ENCODE measurements at places on chromosomes 5 and 9. TPM values are rescaled to one million over a fixed set of nuclear protein-coding genes. Genes with fewer than 3 reads are reported as not detected.

- no peak for DNase-seq
These were observed 1.6 kb downstream of the CENPP start for GRCh38 chr9:92327283-92327850.

Gene TRIM36
- total RNA-seq = 0.36 TPM

DNA sequence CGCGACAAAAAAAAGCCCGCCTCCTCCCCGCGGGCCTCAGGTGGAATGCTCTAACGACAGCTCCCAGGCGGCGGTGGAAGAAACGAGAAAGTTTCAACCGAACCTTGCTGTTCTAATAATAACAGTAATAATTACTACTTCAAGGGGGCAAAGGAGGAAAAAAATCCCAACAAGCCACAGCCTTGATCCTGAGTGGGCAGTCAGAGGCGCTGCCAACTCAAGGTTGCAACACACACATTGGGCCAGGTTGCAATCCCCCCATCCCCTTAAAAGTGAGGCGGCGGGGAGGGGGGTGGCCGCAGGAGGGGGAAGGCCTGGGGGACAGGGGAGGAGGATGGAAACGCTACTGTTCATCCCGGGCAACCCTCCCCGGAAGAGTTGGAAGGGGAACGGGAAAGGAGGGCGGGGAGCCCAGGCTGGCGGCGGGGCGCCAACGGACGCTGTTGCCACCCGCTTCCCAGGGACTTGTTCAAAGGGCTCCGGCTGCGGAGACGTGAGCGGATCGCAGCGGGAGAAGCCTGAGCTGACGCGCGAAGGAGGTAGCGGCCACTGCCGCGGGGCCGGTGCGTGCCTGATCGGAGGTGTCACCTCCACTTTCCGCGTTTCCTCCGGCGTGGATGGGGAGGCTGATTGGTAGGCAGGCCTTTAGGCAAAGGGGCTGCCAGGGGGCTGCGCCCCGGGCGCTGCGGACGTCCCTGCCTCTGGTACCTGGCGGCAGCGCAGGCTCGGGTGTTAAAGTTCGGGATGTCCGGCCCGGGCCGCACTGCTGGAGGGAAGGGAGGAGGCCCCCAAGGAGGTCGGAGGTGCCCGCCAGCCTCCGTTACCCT lies 647 bp downstream of the SMARCA2 start:
- peak; percentile 33 for DNase-seq

Gene TIMD4
- total RNA-seq = not detected

- no peak for DNase-seq
These were observed 5.7 kb upstream of the BRD3 start for GRCh38 chr9:134073500-134073899.

GRCh38 chr9:32968101-32969011 lies 33.1 kb downstream of the APTX start:
- DNase-seq = peak; percentile 71

Gene PNPLA7
- 5.4 TPM for total RNA-seq

- DNase-seq = peak; percentile 5
These were observed 777 bp downstream of the ENDOG start for GRCh38 chr9:128818839-128819715.

Gene VCAN
- 1,493 TPM for total RNA-seq

GRCh38 chr9:80885894-80886293 lies 803.5 kb downstream of the TLE1 start:
- peak; percentile 12 for DNase-seq

Gene SEC16A
- total RNA-seq = 23.8 TPM

Gene ABITRAM
- 16.3 TPM for total RNA-seq

DNA sequence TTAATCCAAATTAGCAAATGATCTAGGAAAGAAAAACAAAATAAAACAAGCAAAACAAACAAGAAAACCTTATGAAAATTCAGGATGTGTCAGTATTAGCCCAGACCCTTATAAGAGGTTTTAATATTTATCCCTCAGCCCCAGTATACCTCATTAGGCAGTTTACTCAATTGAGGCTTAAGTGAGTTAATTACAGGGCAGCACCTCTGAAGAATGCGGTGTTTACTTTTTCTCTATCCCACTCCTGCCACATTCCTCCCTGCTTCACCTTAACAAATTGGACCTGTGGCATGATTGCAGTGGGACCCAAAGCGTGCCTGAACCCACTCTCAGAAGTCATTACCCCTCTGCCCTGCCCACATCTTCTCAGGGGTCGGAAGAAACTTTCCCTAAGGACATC lies 67.1 kb downstream of the SIL1 start:
- no peak for DNase-seq

Gene PHF24
- 0.16 TPM for total RNA-seq

- no peak for DNase-seq
These were observed 7.2 kb downstream of the NINJ1 start for GRCh38 chr9:93126825-93127368.

GRCh38 chr9:34635556-34635955 lies 2.0 kb downstream of the SIGMAR1 start:
- DNase-seq = no peak

Gene FAT2
- total RNA-seq = 0.08 TPM

GRCh38 chr5:147734894-147735293 lies 47.6 kb downstream of the JAKMIP2 start:
- no peak for DNase-seq

GRCh38 chr9:99660191-99660636 lies 161.5 kb upstream of the NR4A3 start:
- no peak for DNase-seq

Gene NUDT12
- total RNA-seq = 16.8 TPM

- peak; percentile 1 for DNase-seq
These were observed 53.2 kb upstream of the TMEM171 start for GRCh38 chr5:73067213-73067612.

Gene SLC36A2
- total RNA-seq = not detected

DNA sequence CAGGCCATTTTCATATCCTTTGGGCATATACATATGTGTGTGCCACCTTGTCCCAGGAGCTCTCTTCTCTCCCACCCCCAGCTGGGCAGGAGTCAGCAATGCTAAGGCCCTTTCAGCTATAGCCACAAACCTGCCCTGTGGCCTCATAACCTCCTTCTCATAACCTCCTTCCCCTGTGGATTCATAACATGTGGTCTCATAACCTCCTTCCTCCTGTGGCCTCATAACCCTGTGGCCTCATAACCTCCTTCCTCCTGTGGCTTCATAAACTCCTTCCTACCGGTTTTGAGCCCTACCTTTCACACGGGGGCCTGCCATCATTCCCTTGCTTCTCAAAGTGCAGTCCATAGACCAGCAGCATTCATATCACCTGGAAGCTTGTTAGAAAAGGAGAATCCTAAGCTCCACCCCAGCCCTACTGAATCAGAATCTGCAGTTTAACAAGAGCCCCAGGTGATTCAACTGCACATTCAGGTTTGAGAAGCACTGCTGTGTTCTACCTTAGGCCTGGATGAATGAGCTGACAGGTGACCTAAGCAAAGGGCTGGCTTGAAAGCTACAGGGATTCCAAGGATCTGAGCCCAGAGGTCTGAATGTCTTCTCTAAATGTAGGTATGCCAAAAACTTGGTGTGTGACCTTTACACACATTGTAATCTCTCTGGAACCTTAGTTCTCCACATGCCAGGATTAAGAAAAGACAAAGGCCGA lies 41.9 kb upstream of the PLPP6 start:
- no peak for DNase-seq

DNA sequence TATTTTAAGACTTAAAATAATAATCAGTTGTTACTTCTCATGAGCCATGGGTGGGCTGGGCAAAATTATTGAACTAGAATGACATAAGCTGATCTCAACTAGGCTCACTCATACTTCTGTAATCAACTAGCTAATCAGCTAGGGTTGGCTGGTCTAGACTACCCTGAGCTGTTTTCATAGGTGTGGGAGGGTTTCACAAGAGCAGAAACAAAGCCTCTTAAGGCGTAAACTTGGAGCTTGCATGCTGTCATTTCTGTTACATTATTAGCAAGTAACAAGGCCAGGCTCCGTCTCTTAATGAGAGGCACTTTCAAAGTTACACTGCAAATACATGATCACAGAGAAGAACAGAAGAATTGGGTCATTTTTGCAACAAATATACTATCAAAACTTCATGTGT lies 57.2 kb upstream of the GHR start:
- no peak for DNase-seq

Gene UBAP2
- total RNA-seq = 68.7 TPM

DNA sequence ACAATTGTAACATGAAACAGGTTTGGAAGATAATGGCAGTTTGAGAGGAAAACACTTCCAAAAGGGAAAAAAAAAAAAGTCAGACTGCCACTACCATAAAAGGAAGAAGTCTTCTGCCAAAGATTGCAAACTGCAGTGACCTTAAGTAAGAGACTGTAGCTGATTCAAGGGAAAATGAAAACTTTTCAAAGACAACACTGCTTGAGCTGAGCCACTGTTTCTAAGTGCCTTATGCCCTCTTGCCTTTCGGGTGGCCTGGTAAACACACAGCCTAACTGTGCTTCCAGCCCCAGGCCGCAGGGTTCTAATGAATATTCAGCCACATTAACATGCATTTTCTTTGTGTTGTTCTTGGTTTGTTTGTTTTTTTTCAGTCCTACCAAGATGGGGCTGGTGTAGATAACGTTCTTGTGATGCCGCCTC lies 354.6 kb downstream of the BNC2 start:
- peak; percentile 84 for DNase-seq

GRCh38 chr9:4371108-4371507 lies 71.2 kb upstream of the GLIS3 start:
- peak; percentile 92 for DNase-seq

Gene SAPCD2
- 0.41 TPM for total RNA-seq

Gene SLC34A1
- total RNA-seq = not detected

Gene N4BP3
- total RNA-seq = 0.18 TPM

Gene NSD1
- 136 TPM for total RNA-seq

Gene LAMC3
- total RNA-seq = 0.08 TPM

Gene QRFP
- total RNA-seq = not detected

GRCh38 chr9:13971415-13971814 lies 342.5 kb downstream of the NFIB start:
- DNase-seq = no peak

DNA sequence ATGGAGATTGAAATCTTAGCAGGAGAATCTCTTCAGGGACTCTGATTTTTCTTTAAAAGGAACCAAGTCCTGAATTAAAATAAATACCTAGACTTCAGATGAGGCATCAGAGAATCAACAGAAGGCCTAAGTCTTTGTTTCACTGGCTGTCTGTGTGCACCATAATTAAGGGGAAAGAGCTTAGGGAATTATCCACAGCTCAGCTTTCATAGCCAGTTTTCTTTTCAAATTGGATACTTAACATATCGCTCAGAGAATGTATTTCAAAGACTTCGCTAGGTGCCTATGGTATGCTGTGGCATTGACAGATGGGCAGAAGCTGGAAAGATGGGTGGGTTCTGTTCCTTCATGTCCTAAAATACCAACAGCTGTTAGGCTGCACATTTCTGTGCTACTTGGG lies 325.8 kb downstream of the TMEM38B start:
- DNase-seq = no peak

GRCh38 chr9:136806631-136807201 lies 1.0 kb upstream of the RABL6 start:
- no peak for DNase-seq

Gene ZNF658
- 2.2 TPM for total RNA-seq

GRCh38 chr5:177320879-177321278 lies 9.2 kb upstream of the MXD3 start:
- no peak for DNase-seq

GRCh38 chr5:68421485-68422220 lies 206.1 kb downstream of the PIK3R1 start:
- no peak for DNase-seq

GRCh38 chr5:95809414-95809960 lies 13.0 kb downstream of the GLRX start:
- peak; percentile 70 for DNase-seq

DNA sequence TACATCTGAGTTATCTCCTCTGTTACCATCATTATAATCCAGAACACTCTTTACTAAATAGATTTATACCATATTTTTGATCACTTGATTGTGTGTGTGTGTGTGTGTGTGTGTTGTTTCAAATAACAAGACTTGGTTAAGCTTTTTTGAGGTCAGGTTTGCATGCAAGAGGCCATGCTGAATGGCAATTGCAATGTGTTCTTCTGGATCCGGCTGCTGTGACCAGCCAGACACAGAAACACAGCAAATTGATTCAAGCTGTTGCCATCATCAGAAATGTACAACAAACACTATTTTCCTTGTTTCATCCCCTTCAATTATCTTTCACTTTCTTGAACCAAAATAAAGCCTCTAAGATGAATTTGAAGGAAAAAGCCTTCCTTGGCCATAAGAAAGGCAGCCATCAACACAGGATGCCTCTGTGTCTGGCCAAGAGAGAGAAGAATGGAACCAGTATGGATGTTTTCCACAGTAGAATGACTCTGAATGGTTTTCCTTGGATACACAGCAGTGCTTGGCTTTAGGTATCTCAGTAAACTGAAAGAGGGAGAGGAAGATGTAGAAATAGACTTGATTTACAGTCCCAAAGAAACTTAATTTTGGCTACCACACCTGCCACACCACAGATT lies 53.9 kb downstream of the DPYSL3 start:
- peak; percentile 48 for DNase-seq

DNA sequence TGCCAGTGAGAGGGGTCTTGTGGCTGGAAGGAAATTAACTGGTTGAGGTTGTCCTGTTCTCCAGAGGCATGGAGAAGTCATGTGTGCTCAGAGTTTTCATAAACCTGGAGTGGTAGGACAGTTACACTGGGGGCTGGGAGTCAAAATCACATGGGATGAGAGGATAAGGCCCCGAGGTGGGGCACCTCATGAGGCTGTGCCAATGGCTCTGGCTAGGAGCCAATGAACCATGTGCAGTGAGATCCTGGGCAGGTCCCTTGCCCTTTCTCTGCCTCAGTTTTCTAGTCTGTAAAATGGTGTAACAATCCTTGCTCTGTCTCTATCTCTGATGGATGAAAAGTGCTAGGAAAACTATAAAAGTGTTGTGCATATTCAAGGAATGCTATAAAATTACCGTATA lies 7.0 kb upstream of the SYNPO start:
- no peak for DNase-seq

Gene HACD4
- 4.8 TPM for total RNA-seq

Gene ANXA6
- total RNA-seq = 194 TPM

DNA sequence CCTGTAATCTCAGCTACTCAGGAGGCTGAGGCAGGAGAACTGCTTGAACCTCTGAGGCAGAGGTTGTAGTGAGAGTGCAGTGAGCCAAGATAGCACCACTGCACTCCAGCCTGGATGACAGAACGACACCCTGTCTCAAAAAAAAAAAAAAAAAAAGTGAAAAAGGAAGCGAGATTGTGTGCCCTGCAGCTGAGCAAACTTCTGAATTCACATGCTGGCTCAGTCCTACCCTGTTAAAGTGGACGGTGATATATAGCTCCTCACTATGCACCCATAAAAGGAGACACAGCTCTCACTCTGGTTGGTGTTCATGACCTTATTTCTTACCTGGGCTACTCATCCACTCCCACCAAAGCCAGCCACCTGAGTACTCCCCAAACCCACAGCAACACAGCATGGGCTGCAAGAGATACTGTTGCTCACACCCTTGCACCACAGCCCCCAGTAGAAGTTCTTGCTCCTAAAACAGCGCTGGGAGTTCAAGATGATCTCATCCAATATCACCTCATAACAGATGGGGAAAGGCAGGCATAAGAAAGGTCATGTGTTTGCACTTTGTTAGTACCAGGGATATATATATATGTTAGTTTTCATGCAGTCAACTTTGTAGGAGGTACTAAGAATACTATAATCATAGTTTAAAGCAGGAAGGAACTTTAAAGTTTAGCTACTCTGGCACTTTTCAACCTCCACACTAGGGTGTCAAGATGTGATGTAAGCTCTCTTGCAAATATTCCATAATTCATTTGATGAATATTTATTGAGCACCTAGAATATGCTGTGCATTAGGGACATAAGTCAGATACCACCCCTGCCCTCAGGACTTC lies 4.0 kb downstream of the TTLL11 start:
- DNase-seq = no peak

GRCh38 chr9:93138171-93138764 lies 4.2 kb upstream of the NINJ1 start:
- no peak for DNase-seq

GRCh38 chr9:6811436-6811835 lies 53.7 kb downstream of the KDM4C start:
- DNase-seq = no peak

Measured in fibroblast of the aortic adventitia (primary cell).